ENCODE measurements at places on chromosomes 1 and 21.

DNA sequence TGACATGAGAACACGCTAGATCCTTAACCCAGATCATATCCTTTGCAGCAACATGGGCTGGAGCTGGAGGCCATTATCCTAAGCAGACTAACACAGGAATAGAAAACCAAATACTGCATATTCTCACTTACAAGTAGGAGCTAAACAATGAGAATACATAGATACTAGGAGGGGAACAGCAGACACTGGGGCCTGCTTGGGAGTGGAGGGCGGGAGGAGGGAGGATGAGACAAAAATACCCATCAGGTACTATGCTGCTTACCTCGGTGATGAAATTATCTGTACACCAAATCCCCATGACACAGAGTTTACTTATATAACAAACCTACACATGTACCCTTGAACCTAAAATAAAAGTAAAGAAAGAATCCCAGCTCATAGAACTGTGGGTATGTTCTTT lies 1.2 kb upstream of the MOB3C start:
- DNase-seq: no peak

GRCh38 chr21:43916691-43917514 lies 51.9 kb downstream of the AGPAT3 start:
- peak; percentile 83 for DNase-seq

DNA sequence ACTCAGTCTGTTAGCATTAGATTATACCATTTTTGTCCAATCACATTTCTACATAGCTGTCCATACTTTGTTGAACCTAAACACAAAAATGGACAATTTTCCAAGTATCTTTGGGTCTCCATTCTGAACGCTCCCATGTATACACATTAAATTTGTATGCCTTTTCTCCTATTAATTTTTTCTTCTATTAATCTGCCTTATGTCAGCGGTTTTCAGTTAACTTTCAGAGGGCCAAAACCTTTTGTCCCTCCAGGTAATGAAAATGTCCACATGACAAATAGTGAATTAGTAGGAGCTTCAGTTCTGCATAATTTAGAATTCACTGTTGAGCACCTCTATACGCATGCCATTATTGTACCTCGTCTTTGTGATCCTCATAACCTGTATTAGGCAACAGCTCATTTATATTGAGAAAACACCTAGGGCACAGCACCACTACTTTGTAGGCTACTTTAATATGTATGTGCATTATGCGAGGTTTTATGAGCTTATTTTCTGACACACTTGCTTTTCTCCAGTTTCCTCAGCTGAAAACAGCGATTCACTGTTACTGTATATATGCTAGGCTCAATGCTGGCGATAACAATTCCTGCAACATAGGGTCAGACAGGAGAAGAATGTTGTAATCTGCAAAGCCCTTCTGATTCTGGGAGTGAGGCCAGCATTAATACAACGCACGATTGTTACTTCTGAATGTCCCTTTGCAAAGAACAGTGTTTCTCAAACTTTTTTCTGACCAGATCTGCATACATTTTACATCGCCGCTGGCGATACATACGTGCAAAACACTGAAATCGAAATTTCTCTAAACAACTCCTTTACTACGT lies 1.1 kb upstream of the ABCD3 start:
- DNase-seq: no peak

- peak; percentile 69 for DNase-seq
Measured at GRCh38 chr21:37367703-37368540, 1.3 kb downstream of the DYRK1A start.

DNA sequence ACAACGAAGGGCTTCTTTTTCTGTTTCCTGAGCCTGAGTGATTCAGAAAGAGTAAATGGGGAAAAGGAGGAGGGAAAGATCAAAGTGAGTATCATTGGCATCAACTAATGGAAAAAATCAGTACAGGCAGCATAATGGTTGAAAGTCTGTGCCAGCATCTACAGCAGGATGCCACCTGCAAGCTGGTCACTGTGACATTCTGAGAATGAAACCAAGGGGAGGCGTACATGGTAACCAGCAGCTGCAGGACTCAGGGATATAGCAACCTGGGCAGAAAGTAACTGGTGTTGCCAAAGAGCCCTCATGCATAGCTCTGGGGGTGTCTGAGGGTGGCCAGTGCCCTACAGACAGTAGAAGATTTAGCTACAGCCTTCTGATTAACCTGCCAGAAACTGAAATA lies 305.9 kb downstream of the BRINP2 start:
- no peak for DNase-seq

DNA sequence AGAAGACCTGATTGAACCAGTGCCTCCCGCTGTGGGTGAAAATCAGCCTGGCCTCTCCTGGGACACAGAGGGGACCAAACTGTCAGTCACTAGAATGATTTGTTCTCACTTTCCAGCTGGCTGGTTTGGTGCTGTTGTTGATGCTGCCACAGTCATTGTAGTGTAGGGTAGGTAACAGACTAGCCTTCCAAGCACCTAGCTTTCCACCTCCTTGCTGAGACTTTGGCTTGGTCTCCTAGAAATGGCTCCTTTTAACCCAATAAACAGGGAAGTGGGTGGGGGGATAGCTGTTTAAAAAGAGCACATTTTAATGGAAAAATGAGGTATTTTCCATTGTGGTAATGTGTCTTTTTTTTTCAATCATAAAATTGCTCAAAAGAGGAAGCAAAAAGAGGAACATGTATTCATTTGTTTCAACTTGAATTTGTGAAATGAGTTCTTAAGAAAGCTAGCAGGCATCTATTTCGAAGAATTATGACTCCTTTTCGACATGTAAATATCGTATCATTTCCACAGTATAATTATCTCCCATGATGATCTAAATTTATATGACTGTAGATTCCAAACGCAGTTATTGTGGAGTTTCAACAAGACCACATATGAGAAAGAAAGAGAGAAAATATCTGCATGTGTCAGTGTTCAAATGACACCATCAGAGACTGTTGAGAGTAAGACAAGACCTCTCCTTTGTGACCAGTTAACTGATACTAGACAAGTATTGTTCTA lies 190.1 kb downstream of the HLX start:
- peak; percentile 73 for DNase-seq

DNA sequence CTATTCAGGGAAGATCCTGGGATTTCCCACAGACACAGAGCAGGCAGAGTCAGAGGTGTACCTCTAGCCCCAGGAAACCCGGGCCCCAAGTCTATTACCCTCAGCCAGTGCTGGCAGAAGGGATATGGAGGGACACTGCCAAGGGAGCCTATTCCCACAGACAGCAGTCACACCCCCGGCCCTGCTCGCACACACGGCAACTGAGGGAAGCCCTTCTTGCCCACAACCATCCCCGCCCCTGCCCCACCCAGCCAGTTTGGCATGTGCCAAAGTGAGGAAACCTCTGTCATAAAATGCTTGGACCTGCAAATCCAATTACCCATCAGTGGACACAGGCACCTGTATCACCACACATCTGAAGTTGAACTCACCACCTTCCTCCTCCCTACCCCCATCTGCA lies 6.5 kb downstream of the CACNA1S start:
- DNase-seq: no peak

GRCh38 chr1:19395678-19396192 lies 83.6 kb downstream of the SLC66A1 start:
- DNase-seq: no peak

DNA sequence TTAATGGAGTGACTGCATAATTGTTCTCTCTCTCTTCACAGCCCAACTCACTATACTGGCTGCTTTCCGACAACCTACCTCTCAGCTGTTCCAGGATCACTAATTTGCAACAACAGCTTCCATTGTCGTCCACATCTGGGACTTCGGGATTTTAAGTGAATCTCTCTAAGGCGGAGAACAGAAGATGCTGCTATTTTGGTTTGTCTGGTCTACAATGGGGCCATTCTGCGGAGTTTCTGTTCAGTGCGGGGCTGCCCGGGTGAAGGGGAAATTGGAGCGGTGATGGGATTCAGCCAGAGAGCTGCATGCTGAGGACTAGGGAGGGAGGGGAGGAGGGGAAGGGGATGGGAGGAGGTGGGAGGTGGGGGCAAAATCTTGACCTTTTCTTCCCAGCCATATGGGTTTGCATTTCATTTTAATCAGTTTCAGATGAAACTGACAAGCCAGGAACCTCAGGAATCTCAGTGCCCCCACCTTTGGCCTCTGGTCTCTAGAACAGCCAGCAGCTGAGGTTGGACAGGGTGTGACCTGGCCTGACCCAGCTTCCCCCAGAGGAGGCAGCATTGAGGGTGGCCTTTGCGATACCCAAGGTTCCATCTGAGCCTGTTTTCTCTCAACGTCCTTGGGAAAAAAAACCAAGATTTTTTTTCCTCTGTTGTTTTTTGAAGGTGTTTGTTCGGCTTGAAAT lies 6.9 kb upstream of the SRP9 start:
- no peak for DNase-seq

GRCh38 chr1:96510911-96511310 lies 210.7 kb upstream of the PTBP2 start:
- no peak for DNase-seq

DNA sequence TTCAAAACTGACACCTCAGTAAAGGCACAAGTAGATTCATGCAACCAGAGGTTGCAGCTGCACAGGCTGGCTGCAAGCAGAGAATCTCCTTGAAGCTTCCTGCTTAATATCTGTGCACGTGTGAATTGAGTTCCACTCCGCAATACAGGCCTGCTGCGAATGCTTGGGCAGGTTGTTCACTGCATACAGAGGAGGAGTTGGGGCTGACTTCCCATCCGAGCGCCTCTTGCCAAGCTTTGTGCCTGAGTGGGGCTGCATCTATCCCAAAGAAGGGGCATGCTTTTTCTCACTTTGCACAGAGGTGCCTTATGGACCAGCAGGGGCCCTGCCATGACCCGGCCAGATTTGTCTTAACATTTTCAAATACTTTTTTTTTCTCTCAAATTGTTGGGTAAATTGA lies 17.9 kb upstream of the PADI1 start:
- DNase-seq: no peak

DNA sequence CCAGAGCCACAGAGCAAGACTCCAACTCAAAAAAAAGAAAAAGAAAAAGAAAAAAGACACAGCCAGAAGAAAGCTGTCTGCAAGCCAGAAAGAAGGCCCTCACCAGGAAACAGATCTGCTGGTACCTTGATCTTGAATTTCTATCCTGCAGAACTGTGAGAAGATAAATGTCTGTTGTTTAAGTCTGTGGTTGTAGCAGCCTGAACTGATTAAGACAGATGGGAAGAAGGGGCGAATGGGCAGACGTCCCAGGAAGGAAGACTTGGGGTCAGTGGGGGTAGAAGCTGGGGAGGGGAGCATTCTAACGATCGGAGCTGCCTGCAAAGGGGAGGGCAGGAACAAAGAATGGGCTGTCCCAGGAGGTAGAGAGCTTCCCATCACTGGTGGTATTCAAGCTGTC lies 6.3 kb downstream of the SLC2A7 start:
- DNase-seq: no peak

- DNase-seq: no peak
Measured at GRCh38 chr1:152084853-152085252, 4.0 kb downstream of the TCHHL1 start.

- DNase-seq: no peak
Measured at GRCh38 chr1:234627009-234627950, 17.3 kb upstream of the IRF2BP2 start.

GRCh38 chr1:110255392-110255787 lies 45.3 kb downstream of the KCNC4 start:
- DNase-seq: peak; percentile 56

DNA sequence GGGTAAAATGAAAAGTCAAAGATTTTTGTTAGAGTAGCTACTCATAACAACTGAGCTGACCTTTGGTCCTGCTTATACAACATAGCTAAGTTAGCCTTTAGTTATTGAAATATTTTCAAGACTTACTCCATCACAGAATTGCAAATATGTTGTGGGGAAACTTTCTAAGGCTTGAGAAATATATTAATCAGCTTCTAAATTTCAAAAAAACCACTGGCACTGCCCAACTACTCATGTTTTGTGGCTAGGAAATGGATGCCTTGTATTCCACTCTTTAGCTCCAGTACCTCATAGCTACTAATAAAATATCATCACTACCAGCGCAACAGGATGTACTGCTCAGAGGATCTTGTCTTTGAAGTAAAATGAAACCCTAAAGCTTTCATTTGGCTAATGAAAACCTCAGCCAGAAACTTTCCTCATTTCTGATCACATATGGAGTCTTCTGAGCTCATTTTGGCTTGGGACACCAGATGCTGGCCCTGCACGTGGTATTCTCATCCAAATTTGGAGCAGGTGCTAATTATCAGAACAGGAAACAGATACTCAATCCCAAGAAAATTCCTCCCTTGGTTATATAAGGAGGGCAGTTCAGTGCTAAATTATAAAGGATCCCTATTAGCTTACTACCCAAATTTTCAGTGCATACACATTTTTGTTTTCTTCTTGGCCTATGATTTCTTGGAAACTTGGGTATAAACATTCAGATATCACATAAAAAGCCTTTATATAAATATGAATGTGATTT lies 690.7 kb downstream of the ADGRL2 start:
- no peak for DNase-seq

- peak; percentile 82 for DNase-seq
Measured at GRCh38 chr1:37922767-37923550, 23.9 kb downstream of the INPP5B start.

DNA sequence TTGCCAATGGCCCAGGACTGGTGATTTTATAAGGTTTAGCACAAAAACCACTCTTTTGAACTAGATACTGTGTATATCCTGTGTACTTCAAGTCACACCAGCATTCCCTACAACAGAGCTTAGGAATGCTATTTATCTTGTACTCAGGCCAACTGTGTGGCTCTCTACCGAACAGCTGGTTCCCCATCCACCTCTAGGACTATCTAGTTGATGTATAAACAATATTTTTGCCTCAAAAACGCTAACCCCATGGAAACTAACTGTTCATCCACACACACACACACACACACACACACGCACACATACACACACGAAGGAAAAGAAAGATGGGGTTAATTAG lies 28.7 kb upstream of the SLC45A3 start:
- DNase-seq: no peak

- DNase-seq: no peak
Measured at GRCh38 chr1:63662056-63662836, 69.0 kb downstream of the PGM1 start.

- DNase-seq: no peak
Measured at GRCh38 chr1:40610156-40610555, 55.3 kb downstream of the RIMS3 start.

DNA sequence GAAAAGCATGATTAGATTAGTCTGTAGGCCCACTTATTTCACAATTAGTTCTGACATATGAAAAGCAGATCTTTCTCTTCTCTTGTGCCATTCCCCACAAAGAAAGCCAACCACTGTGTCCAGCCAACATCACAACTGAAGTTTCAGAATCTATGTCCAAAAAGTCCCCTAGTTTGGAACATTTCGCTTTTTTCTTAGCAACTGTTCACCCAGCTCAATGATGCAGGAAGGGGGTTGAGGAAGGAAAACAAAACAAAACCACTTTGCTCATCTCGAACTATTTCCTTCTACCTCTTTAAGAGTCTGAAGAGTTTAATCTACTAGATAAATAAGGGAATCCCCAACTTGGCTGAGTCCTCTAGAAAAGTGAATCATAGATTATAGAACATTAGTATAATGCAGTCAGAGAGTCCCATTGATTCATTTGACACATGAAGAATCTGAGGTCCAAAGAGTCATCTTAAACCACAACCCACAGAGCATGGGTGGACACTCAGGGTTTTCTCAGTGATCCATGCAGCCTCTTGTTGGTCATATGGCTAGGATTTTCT lies 159.3 kb upstream of the SGIP1 start:
- no peak for DNase-seq

GRCh38 chr1:44884746-44885145 lies 41.7 kb upstream of the PTCH2 start:
- no peak for DNase-seq

Data from Karpas-422 (cell line).